ENCODE measurements at places on chromosomes 3 and 15. TPM values are rescaled to one million over a fixed set of nuclear protein-coding genes. Genes with fewer than 3 reads are reported as not detected.
A peak's percentile ranks its signal among the peaks of the same experiment; 100 is the strongest.

The FBXL22 gene
- polyA plus RNA-seq = 100 TPM

The PRICKLE2 gene
- 22.4 TPM for polyA plus RNA-seq

The AMIGO3 gene
- 1.1 TPM for polyA plus RNA-seq

The SCN5A gene
- 1.1 TPM for polyA plus RNA-seq

The DUOXA2 gene
- polyA plus RNA-seq = 0.52 TPM

The PTPRG gene
- 22.7 TPM for polyA plus RNA-seq

The RHCG gene
- 0.13 TPM for polyA plus RNA-seq

The BLM gene
- 0.67 TPM for polyA plus RNA-seq

The EXOG gene
- 22.0 TPM for polyA plus RNA-seq

The FANCI gene
- 4.3 TPM for polyA plus RNA-seq

The CCDC54 gene
- not detected for polyA plus RNA-seq

GRCh38 chr3:65303431-65303830, 615.6 kb upstream of the ADAMTS9 start:
- no peak for DNase-seq

GRCh38 chr3:140244893-140245292, 309.9 kb downstream of the CLSTN2 start:
- no peak for DNase-seq

GRCh38 chr3:40317061-40317855, 7.8 kb downstream of the EIF1B start:
- DNase-seq = no peak

GRCh38 chr15:78035861-78036476, 41.5 kb downstream of the TBC1D2B start:
- DNase-seq = no peak

- no peak for DNase-seq
These were observed 47.5 kb downstream of the UBP1 start for GRCh38 chr3:33392703-33393125.

DNA sequence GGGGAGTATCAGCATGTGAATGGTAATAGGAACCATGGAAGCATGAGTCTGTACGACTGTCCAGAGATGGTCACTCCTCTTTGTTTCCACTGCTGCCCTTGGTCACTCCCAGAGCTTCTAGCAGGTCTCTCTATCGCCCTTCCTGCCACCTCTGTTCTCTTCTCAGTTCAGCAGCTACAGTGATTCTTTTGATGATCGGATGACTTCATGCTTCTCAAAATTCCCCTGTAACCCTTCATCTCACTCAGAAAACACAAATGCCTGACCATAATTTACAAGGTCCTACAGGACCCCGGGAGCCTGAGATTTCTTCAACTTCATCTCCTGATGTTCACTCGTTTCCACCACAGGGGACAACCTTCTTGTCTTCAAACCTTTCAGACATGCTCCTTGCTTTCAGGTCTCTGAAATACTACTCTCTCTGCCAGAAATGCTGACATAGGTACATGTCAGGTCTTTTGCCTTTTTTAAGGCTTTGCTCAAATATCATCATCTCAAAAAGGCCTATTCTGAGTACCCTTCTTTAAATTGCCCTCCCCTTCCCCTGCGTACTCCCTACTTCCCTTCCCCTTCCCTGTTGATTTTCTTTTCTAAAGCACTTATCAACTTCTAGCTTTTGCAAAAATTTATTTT, 42.1 kb upstream of the BHLHE40 start:
- DNase-seq = no peak

DNA sequence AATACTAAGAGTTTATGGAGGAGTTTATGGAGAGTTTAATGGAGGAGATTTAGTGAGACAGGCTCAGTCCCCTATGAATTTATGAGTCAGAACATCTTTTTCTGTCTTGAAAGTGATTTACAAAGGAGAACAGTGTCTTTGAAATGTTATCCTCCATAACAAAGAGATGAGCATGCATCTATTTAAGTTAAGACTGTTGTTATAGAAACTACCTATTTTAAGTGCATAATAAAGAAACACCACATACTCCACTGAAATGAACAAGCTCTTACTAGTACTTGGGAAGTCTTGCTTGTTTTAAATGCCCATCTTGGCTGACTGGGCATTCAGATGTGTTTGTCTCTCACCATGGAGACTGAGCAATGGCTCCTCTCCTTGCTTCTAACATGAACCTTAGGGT, 118.7 kb upstream of the ACP3 start:
- DNase-seq = no peak

DNA sequence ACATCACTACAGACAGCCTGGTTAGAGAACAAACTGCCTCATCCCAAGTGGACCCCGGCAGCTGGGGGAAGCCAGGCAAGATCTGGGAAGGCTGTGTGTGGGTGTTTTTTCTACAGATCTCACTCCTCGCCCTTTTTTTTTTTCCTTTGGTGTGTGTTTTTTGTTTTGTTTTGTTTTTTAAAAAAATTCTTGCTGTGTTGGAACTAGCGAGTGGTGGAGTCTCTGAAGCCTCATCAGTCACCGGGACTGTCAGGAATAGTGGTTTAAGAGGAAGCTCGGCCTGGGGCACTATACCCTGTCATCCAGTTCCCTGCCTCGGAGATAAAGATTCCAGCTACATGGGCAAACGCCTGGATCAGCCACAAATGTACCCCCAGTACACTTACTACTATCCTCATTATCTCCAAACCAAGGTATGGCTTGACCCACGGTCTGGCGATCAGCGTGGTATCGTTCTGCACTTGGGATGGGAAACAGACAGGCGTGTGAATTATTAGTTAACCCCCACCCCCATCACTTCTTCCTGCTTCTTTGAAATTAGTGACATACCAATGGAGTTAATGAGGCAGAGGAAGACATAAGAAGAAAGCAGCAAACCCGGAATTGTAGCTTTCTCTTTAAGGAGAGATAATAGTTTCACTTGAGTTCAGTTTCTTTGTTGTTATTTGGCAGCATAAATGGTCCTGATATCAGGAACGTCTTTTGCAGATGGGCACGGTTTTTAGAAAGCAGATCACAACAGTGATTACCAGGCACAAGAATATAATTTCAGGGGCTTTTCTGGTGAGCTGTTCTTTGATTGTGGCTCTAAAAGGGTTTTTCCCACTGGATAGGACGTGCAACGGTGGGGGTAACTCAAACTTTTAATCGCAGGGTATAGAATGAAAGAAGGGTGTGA, 722 bp downstream of the RBMS3 start:
- DNase-seq = peak; percentile 23

GRCh38 chr15:79919749-79920511, 23.1 kb upstream of the MTHFS start:
- DNase-seq = no peak

DNA sequence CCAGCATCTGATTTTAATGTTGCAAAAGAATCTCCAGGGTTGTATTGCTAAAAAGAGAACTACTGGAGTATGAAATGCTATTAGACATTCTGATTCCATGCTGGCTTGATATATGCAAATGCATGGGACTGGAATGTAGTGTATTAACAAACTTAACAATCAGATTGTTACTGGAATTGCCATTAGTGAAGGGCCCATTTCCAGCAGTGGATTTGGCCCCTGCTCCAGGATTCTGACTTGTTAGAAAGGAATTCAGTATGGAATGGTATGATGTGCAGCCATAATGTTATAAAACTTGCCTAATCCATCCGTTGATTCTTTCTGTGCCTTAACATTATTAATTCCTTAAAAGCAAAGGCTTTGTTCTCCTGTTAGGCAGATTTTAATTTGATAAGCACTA, 7.9 kb downstream of the ARRDC4 start:
- DNase-seq = no peak

DNA sequence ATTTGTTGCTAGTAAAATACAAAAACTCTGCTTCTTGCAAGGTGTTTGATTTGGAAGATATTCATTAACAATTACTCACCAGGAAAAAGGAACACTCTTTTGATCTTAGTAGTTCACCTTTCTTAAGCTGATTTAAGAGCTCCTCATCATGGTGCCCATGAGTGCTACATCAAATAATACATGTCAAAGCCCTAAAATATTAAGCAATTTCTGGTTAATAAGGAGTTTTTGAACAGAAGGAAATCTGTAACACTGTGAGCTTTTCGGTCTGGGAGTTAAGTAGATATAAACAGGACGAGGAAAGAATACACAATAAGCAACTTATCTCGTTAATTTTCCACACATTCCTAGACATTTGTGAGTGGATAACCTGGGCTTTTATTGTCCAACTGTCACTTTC, 83.9 kb upstream of the DCBLD2 start:
- DNase-seq = no peak

DNA sequence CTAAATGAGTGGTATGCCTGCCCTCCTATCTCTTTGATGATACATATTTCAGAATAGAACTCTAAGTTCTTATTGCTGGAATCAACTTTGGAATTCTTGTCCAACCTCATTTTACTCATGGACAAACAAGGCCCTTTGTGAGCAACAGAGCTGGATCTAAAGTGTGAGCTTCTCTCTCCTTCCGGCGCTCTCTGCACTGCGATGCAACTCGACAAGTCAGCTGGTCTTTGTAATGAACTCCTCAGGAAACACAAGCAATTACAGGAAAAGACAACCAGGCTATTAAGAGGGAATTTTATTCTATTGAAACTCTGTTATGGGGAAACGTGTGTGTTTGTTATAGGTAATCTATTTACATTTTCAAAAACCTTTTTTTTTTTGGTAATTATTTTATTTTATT, 20.3 kb upstream of the NRROS start:
- DNase-seq = no peak

DNA sequence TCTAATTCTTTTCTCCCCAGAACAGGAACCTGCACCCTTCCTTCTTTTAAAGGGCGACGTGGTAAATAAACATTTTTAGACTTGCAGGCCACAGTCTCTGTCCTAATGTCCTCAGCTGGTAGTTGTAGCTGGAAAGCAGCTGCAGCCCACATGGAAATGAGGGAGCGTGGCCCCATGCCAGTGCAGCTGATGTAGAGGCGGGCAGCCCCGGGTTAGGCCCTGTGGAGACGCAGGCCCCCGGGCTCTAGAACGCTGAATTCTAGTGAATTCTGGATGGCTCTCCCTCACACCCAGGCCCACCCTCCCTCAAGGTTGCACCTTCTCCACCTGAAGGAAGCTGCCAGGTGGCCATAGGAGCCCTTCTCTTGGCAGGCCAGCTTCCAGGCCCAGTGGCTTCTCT, 52.3 kb downstream of the PGPEP1L start:
- DNase-seq = no peak

DNA sequence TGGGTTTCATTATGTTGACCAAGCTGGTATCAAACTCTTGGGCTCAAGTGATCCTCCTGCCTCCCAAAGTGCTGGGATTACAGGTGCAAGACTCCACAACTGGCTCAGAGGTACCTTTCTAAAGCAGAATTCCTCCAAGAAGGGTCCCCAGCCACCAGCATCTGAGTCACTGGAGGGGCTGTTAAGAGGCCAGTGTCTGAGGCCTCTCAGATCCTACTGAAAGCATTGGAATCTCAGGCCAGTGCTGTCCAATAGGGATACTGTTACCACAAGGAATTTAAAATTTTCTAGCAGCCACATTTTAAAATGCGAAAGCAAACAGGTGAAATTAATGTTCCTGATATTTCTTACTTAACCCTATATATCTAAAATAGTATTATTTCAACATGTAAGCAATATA, 1.3 kb downstream of the CAV3 start:
- no peak for DNase-seq

DNA sequence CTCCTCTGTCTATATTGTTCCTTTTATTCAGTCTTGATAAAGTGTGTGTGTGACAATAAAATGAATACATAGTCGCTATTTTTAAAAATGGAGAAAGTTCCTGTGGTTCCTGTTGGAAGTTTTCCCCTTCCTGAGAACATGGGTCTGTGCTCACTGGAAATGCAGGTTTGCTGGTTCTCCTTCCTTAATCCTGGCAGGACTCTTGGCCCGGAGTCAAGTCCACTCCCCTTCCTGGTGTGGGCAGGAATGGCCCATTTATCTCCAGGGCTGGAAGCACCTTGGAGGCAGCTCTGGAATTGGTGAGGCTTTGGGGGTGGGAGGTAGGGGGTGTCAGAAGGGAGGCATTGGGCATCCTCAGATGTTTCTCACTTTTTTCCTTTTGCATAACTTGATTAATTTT, 30.1 kb downstream of the FOXL2 start:
- no peak for DNase-seq

DNA sequence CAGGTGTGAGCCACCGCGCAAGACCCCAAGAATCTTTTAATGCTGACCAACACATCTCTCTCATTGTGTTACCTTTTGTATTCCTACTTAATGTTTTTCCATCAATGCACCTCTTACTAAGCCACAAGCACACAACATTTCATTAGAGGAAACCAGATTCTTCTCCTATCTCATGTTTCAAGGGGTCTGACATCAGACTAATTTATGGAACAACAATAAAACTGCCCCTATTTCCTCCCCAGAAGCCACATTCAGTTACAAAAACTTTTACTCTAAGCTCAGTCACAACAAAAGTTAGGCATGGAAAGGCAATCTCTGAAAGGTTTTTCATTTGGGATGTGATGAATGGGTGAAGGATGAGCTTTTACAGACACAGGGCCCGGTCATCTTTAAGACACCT, 251.8 kb downstream of the MAGI1 start:
- DNase-seq = no peak

DNA sequence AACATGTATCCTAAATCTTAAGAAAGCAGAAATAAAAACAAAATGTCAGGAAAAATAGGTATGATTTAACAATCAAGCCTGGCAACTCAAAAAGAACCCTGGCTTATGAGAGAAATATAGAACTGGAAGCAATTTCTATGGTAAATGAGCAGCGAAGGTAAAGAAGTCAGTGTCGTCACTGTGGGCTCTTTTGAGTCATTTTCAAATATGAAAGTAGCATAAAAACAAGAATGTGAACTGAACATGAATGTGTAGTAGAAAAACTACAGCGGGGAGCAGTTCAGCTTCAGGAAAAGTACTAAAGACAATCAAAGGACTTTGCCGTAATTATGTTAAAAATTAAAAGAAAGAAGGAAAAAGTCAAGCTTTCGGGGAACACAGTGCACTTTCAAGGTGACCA, 17.5 kb downstream of the LSG1 start:
- no peak for DNase-seq

DNA sequence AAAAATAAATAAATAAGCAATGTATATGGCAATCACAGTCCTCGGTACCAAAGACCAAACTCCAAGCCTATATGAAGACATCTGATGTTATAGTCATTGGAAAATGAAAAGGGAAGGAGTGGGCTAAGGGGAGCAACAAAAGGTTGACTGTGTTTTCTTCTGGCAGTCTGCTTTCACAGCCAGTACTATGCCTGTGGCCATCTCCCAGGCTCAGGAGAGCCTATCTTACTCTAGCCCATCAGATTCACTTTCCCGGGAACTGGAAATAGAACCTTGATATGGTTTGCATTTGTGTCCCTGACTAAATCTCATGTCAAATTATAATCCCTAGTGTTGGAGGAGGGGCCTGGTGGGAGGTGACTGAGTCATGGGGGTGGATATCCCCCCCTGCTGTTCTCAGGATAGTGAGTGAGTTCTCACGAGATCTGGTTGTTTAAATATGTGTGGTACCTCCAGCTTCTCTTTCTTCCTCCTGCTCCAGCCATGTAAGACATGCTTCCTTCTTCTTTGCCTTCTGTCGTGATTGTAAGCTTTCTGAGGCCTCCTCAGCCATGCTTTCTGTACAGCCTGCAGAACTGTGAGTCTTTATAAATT, 105.3 kb downstream of the PLCH1 start:
- no peak for DNase-seq

GRCh38 chr15:51343466-51343865, 2.0 kb downstream of the GLDN start:
- DNase-seq = no peak

- DNase-seq = no peak
These were observed 40.0 kb downstream of the ARRDC4 start for GRCh38 chr15:98000249-98001203.
